ENCODE measurements at places on chromosomes 6 and 20.

- H3K36me3 ChIP-seq: no peaks in the 10 kb centered on the region
- H3K4me1 ChIP-seq: peaks cover 7% of the 10 kb centered on the region
- no peak overlapping the region for H3K27ac ChIP-seq
- H3K27me3 ChIP-seq: no peaks in the 10 kb centered on the region
Observed at GRCh38 chr20:48817367-48818030, 10.3 kb downstream of the PREX1 start.

- H3K27me3 ChIP-seq: no peaks in the 10 kb centered on the region
- DNase-seq: no peak
- no peaks in the 10 kb centered on the region for H3K4me1 ChIP-seq
- H3K4me3 ChIP-seq: no peak overlapping the region
- H3K36me3 ChIP-seq: peaks cover 33% of the 10 kb centered on the region
Observed at GRCh38 chr6:2274981-2275891, 29.8 kb upstream of the GMDS start.

GRCh38 chr20:43187476-43188233 is 2.1 kb downstream of the PTPRT start:
- peaks cover 8% of the 10 kb centered on the region for H3K4me1 ChIP-seq
- peaks cover 62% of the 10 kb centered on the region for H3K27me3 ChIP-seq
- DNase-seq: peak; percentile 50

DNA sequence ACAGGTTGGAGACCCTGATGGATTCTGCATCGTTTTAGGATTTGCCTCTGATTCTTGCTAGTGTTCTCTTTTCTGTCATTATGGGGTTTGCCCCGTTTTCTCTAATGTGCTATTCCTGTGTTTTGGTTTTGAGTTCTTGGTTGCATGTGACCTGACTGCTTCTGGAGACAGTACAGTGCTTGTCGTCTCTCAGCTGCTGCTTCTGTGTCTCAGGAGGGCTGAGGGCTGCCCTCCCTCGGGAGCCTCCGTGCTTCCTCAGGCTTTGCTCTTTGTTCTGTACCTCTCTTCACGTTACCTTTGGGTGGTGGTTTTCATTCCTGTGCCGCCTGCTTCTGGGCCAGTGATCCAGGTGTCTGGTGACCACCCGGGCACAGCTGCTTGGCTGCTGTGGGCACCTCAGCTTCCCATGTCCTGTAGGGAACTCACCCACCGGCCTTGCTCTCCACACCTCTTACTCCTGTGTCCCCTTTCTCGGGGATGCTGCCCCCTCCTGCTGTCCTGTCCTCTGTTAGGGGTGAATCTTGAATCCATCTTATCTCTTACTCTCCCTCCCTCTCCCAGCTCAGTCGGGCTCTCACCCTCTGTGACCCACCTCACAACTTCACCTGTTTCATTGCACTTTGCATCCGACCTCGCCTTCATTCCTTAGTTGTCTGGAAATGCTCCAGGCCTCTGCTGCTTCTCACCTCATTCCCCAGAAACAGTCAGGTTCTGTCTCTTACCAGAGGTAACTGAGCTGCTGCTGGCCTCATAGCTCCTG is 33.2 kb downstream of the PANK2 start:
- peaks cover 81% of the 10 kb centered on the region for H3K36me3 ChIP-seq
- no peak overlapping the region for H3K4me3 ChIP-seq
- no peak for DNase-seq
- no peaks in the 10 kb centered on the region for H3K27me3 ChIP-seq

GRCh38 chr6:110217266-110217665 is 37.0 kb downstream of the CDC40 start:
- no peak for DNase-seq
- H3K4me3 ChIP-seq: no peak overlapping the region
- no peaks in the 10 kb centered on the region for H3K27me3 ChIP-seq
- H3K4me1 ChIP-seq: no peaks in the 10 kb centered on the region

DNA sequence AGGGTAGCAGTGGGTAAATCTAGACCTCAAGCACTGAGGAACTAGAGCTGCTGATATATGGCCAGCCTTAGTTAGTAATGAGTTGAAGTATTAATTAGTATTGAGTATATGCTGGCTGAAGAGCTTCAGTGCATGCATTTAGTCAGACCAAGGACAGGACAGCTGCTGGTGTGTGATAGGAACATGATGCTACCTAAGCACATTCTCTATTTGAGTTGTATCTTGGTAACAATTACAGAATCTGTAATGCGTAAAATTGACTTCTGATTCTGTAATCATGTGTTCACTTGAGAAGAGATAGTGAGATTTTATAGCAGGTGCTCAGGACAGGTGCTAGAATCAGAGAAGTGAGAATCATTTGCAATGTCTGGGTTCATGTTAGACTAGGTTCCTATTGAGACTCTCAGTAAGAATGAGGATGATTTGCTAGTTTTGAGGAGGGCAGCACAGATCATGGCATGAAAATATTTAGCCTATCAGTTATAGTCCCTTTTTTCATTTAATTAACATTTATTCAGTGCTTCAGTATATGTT is 369.4 kb upstream of the HS3ST5 start:
- H3K27ac ChIP-seq: no peak overlapping the region
- H3K4me1 ChIP-seq: no peaks in the 10 kb centered on the region
- no peaks in the 10 kb centered on the region for H3K27me3 ChIP-seq
- no peak for DNase-seq
- no peaks in the 10 kb centered on the region for H3K36me3 ChIP-seq

DNA sequence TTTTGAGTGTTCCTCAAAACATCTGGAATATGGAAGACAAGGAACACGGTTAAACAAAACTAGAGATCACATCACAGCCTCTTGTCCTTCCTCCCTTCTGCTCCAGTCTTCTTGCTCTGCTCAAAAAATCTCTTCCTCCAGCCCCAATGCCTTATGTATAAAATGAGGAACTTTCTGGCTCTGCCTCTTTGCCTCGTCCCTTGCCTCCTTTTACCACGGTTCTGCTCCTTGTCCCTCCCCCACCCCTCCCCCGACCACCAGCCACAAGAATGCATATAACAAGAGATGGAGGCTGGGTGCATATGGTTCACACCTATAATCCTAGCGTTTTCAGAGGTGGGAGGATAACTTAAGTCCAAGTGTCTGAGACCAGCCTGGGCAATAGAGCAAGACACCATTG is 43.6 kb downstream of the PLAGL2 start:
- no peak for DNase-seq
- no peak overlapping the region for H3K4me3 ChIP-seq
- H3K27ac ChIP-seq: no peak overlapping the region
- H3K27me3 ChIP-seq: no peaks in the 10 kb centered on the region

GRCh38 chr6:95578106-95578410 is 723 bp downstream of the MANEA start:
- peaks cover 44% of the 10 kb centered on the region for H3K4me1 ChIP-seq
- DNase-seq: peak; percentile 18
- no peaks in the 10 kb centered on the region for H3K27me3 ChIP-seq
- no peaks in the 10 kb centered on the region for H3K36me3 ChIP-seq
- peak overlapping the region; percentile 78 for H3K4me3 ChIP-seq

- H3K4me3 ChIP-seq: no peak overlapping the region
- no peak for DNase-seq
- no peaks in the 10 kb centered on the region for H3K36me3 ChIP-seq
Observed at GRCh38 chr6:139708337-139709199, 334.1 kb upstream of the CITED2 start.

DNA sequence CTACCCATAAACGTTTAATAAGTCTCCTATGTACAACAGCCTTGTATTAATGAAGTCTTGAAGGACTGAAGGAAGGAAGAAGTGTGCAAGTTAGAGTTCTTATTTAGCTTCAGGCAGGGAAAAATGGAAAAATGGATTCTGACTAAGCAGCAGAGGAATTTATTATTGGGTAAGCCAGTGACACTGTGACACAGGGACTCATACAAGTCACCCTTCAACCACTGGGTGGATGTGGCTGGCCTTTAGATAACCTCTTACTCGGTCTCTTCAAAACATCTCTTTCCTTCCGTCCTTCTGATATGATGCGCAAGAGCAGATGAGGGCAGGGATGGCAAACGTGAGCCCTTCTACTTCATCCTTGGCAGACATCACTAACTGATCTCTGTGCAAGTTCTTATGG is 145.6 kb downstream of the DHX35 start:
- H3K27ac ChIP-seq: no peak overlapping the region
- H3K36me3 ChIP-seq: no peaks in the 10 kb centered on the region
- H3K27me3 ChIP-seq: peaks cover 31% of the 10 kb centered on the region
- no peak overlapping the region for H3K4me3 ChIP-seq
- H3K4me1 ChIP-seq: peaks cover 9% of the 10 kb centered on the region

GRCh38 chr6:161292145-161292544 is 18.3 kb upstream of the AGPAT4 start:
- no peaks in the 10 kb centered on the region for H3K36me3 ChIP-seq
- no peaks in the 10 kb centered on the region for H3K4me1 ChIP-seq
- H3K27ac ChIP-seq: no peak overlapping the region
- H3K27me3 ChIP-seq: no peaks in the 10 kb centered on the region
- no peak overlapping the region for H3K4me3 ChIP-seq

DNA sequence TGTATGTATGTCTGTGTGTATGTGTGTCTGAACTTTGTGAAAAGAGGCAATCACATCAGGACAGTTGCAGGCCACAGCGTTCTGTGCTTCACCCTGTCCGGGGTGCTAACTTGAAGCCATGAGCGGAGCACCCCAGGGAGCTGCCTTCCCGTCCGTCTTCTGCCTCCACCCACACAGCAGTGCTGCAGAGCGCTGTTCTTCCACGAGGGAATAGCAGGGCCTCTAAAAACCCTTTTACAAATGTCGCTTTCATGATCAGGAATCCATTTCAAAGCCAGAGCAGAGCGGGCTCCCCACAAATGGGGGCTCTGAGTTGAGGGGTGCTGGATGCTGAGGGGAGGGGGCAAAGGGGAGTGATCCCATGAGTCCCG is 131.5 kb downstream of the RNASET2 start:
- H3K27me3 ChIP-seq: no peaks in the 10 kb centered on the region
- no peak overlapping the region for H3K27ac ChIP-seq
- DNase-seq: no peak
- H3K36me3 ChIP-seq: no peaks in the 10 kb centered on the region

- no peak overlapping the region for H3K4me3 ChIP-seq
- no peaks in the 10 kb centered on the region for H3K36me3 ChIP-seq
- no peak for DNase-seq
- H3K4me1 ChIP-seq: no peaks in the 10 kb centered on the region
- no peaks in the 10 kb centered on the region for H3K27me3 ChIP-seq
Observed at GRCh38 chr20:14657266-14658005, 320.0 kb upstream of the FLRT3 start.

- DNase-seq: no peak
- H3K4me1 ChIP-seq: peaks cover 32% of the 10 kb centered on the region
- H3K27me3 ChIP-seq: no peaks in the 10 kb centered on the region
Observed at GRCh38 chr6:137877113-137877512, 10.1 kb downstream of the TNFAIP3 start.

- peaks cover 26% of the 10 kb centered on the region for H3K27me3 ChIP-seq
- H3K4me1 ChIP-seq: no peaks in the 10 kb centered on the region
- DNase-seq: no peak
- H3K4me3 ChIP-seq: no peak overlapping the region
- no peaks in the 10 kb centered on the region for H3K36me3 ChIP-seq
- H3K27ac ChIP-seq: no peak overlapping the region
Observed at GRCh38 chr20:1663917-1664316, 6.3 kb upstream of the SIRPG start.

DNA sequence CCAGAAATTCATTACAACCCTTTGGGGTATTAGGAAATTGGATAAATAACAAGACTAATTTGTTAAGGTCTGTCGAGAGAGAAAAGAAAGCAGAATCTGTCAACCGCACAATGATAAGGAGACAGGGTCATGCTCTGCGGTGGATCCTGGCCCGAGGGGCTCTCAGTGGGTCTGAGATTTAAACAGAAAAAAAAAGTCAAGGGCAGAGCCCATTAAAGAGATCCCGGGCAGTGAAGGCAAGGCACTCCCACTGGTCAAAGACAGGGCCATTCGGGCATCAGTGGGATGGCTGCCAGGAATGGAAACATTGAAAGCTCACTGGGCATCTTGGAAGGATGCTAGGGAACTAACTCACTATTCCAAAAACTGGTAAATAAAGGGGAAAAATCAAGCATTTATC is 77.9 kb downstream of the GNAS-AS1 start:
- no peak for DNase-seq
- H3K4me1 ChIP-seq: no peaks in the 10 kb centered on the region
- H3K36me3 ChIP-seq: no peaks in the 10 kb centered on the region
- peaks cover 53% of the 10 kb centered on the region for H3K27me3 ChIP-seq
- H3K27ac ChIP-seq: no peak overlapping the region
